ENCODE measurements at places on chromosomes 3 and 15. TPM values are rescaled to one million over a fixed set of nuclear protein-coding genes. Genes with fewer than 3 reads are reported as not detected.

Gene PLCB2
- total RNA-seq: 46.2 TPM

Gene TRANK1
- total RNA-seq: 2.3 TPM

Gene PP2D1
- not detected for total RNA-seq

Gene SHF
- total RNA-seq: 6.5 TPM

Gene NRROS
- total RNA-seq: 23.8 TPM

Gene ZIC4
- total RNA-seq: not detected

Gene CCR1
- total RNA-seq: 2.4 TPM

Gene SERINC4
- 0.25 TPM for total RNA-seq

Gene MOBP
- total RNA-seq: 0.17 TPM

Gene CCR9
- not detected for total RNA-seq

Gene TTC21A
- 2.0 TPM for total RNA-seq

Gene EIF2A
- 65.4 TPM for total RNA-seq

Gene FOXB1
- total RNA-seq: not detected

DNA sequence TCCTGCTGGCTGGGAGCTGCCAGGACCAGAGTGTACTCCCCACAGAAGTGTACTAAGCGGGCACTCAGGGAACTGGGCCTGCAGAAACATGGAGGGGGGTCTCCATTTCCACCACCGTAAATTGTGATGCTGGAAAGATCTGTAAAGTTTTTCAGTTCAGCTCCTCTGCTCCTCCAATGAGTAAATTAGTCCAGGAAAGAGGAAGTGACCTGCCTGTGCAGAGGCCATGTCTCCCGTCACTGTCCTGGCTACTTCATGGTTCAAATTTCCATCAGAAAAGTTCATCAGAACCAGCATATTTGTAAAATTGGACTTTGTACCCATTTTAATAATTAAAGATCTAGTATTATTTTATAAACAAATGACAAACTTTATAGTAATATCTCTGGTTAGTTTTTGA is 226.7 kb upstream of the THBS1 start:
- no peak for DNase-seq

DNA sequence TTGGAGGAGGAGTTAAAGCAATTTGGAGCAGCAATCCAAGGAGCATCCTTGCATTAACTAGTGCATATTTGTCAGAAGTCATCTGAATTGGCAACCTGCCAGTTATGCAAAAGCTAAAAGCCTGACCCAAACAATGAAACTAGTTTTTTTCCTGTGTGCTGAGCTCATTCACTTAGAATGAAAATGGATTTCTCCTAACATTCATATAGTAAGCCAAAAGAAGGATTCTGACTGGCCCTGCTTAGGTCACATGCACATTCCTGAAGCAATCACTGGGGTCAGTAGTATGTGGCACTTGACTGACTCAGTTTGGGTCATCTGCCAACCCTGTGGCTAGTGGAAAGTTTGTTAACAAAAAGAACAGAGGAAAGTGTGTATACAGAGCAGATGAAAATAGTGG is 30.5 kb downstream of the OXSM start:
- DNase-seq: no peak

DNA sequence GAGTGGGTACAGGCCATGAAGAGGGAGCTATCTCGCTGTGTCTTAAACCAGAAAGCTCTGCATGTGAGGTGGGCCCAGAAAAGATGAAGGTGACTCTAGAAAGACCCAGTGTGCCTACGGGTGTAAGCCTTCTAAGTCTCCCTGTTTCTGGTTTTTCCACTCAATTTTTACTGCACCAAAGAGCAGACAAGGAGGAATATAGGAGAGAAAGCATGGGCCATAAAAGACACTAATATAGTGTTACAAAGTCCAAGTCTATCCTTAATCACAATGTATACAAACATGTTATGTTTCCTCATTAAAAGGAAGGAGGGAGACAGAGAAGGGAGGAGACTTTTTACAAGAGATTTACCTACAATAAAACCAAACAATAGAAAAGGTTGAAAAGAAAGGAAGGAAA is 24.1 kb upstream of the ZKSCAN7 start:
- DNase-seq: no peak

GRCh38 chr15:89129123-89129815 is 41.0 kb downstream of the ABHD2 start:
- no peak for DNase-seq

GRCh38 chr3:36557021-36557707 is 176.9 kb downstream of the STAC start:
- DNase-seq: no peak

GRCh38 chr3:172106989-172107388 is 67.6 kb downstream of the FNDC3B start:
- DNase-seq: peak; percentile 48

DNA sequence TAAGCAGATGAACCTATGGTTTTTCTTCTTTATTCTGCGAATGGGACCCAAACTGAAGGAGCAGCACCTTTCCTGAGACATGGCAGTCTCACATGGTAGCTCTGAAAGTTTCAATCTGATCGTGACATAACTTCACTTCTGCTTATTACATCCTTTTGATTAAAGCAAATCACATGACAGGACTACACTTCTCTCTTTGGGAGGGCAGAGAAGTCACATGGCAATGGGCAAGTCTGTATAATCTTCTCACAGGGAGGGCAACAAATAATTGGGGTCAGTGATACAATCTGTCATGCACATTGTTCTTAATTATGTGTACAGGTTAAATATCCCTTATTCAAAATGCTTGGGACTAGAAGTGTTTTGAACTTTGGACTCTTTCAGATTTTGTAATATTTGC is 21.6 kb downstream of the NCBP2 start:
- DNase-seq: no peak

DNA sequence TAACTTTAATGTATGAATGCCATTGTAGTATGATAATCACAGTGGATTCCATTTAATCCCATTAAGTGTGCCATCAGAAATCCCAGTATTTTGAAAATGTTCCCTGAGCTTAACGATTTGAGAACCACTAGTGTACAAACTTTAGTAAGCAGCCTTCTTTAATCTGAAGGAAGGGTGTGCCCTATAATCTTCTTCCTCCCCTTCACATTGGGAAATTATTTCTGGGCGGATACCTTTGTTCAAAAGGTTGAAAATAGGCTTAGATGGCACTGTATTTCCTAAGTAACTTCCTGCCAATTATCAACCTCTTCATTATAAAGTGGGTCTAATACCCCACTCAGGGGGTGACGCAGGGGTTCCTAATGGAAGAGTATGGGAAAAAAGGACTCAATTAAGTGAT is 62.4 kb downstream of the GTPBP8 start:
- no peak for DNase-seq

GRCh38 chr3:138046085-138046484 is 36.1 kb downstream of the CLDN18 start:
- DNase-seq: no peak

- no peak for DNase-seq
Observed at GRCh38 chr3:105414841-105415240, 48.1 kb downstream of the ALCAM start.

DNA sequence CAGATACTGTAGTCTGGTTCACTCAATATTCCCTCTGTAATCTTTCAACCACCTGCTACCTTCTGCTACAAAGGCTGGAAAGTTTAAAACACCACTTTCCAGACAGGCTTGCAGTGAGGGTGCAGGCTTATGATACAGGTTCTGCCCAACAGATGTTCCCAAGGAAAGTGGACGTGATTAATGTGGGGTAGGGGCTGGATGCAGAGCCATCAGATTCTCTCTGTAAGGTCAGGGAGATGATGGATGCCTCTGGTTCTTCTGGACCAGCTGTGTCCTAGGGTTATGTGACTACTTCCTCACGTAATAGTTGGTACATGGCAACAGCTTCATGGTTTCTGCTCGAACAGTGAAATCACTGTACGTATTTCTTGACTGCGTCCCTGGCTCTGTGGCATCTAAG is 11.1 kb downstream of the GPR176 start:
- DNase-seq: no peak

DNA sequence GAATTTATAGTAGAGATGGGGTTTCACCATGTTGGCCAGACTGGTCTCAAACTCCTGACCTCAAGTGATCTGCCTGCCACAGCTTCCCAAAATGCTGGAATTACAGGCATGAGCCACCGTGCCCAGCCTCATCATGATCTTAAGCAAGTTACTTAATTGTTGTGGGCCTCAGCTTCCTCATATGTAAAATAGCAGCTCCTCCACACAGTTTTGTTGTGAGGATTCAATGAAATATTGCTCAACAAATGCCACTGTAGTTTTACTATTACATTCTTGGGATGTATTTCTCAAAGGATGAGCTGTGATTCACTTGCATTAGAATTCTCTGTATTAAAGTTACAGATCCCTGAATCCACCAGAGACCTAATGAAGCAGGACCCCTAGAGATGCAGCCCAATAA is 168.8 kb downstream of the ADAMTS9 start:
- no peak for DNase-seq

GRCh38 chr3:127970966-127971592 is 56.0 kb downstream of the KBTBD12 start:
- no peak for DNase-seq

DNA sequence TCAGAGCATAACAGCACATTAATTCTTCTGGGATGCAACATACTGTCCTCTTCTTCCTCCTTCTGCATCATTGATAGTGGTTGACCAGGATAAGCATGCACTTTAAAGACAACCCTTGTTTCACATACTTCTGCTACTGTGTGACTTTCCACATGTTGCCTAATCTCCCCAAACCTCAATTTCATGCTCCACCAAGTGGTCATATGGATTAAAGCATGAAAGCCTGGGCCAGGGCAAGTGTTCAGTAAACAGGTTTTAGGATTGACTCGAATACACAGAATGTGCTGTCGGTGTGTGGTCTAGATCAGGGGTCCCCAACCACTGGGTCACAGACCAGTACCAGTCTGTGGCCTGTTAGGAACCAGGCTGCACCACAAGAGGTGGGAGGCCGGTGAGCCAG is 22.5 kb upstream of the BFSP2 start:
- DNase-seq: no peak

- no peak for DNase-seq
Observed at GRCh38 chr15:72153269-72154000, 35.2 kb downstream of the SENP8 start.

- DNase-seq: no peak
Observed at GRCh38 chr3:194757647-194758061, 72.0 kb downstream of the FAM43A start.

DNA sequence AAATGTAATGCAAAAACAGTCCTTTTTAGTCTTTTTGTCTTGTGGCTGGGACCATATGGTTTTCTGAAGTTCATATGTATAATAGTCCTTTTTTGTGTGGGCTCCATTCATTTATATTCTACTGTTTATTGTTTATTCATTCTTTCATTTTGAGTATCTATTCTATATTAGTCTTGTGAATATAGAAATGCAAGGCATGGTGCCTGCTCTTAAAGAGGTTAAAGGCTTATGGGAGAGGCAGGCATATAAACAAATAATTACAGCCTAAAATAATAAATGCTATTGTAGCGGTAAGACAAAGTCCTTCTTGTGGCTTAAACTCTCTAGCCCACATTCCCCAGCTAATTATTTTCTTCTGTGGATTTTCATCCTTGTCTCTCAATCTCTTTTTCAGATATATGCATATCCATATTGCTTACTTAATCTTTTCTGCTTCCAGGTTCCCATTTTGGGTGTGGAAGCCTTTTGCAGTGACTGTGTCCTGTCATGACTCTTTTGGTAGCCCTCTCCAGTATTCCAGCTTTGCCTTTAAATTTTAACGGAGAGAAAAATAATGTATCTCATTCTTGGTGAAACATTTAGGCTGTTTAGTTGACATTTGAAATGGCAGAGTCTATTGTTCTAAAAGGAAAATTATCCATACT is 101.6 kb downstream of the PPM1L start:
- no peak for DNase-seq

DNA sequence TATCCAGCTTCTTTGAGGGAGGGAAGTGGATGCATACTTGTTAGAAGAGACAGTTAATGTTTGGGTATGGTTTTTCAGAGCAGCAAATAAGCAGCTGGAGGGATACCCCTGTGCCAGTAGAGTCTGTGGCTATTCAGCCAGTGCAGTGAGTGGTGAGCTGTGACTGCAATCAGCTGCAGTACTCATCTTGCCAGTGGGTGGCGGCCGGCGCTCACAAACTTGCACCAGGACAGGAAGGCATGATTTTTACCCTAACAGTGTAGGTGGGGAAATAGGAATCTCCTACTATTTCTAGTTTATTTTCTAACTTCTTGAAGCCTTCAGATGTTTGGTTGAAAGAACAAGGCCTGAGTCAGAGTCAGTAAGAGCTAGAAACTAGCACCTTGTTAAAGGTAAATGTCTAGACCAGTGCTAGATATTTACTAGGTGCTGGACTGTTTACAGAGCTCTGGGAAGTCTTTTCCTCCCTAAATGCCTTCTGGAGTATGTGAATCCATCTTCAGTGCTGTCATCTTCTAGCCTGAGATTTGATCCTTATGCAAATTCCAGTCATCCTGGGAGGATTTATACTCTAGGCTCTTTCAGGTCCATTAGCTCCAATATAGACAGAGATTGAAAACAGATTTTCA is 23.6 kb downstream of the TIMP4 start:
- DNase-seq: peak; percentile 67

DNA sequence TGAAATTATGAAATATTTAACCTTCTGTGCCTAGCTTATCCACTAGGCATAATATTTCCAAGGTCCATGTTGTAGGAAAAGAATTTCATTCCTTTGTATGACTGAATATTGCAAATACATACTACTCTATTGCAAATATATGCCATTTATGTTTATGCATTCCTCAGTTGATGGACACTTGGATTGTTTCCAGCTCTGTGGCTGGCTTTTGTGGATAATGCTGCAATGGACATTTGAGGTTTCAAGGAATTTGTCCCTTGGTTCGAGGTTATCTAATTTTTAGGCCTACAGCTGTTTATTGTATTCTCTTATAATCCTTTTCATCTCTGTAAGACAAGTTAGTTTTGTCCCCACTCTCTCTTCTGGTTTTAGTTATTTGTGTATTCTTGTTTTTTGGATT is 7.7 kb upstream of the AADACL2 start:
- DNase-seq: no peak

DNA sequence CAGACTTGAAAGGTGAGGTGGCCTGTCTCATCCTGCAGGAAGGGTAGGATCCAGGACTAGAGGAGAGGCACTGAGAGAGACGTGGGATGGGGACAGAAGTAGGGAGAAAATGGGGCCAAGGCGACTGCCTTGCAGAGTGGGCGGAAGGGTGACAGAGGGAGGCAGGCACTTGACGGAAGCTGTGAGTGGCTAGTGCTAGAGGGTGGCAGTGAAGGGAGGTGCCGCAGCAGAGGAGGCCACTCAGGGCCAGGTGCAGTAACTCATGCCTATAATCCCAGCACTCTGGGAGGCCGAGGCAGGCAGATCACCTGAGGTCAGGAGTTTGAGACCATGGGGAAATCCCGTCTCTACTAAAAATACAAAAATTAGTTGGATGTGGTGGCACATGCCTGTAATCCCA is 7.3 kb downstream of the CCDC33 start:
- DNase-seq: no peak

DNA sequence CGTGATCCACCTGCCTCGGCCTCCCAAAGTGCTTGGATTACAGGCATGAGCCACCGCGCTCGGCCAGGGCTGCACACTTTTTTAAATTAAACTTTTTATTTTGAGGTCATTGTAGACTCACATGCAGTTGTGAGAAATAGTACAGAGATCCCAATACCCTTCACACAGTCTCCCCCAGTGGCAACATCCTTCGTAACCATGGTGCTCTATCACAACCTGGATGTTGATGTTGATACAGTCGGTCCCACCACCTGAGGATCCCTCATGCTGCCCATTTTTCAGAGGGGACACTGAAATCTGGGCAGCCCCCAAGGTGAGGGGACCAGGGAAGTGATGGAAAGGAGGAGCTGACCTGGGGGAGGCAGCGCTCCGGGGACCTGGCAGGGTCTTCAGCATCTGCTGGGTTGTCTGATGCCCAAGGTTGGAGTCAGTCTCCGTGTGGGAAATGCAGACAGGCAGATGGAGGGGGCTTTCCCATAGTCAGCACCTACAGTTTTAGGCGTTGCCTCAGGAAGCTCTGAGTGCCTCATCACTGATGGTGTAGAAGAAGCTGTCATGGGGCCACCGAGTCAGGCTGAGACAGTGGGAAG is 17.1 kb downstream of the FAH start:
- no peak for DNase-seq
